ENCODE measurements at places on chromosomes 11 and 22.

- no peak for DNase-seq
Observed at GRCh38 chr11:105000167-105000566, 22.8 kb downstream of the CASP5 start.

GRCh38 chr22:39528080-39528661, 4.4 kb downstream of the RPS19BP1 start:
- DNase-seq, result no peak

- no peak for DNase-seq
Observed at GRCh38 chr11:24233041-24233440, 263.8 kb upstream of the LUZP2 start.

GRCh38 chr11:36567694-36568093, at the start of gene RAG1:
TSS of gene RAG1 (plus strand) at chr11:36568007. CDS start at chr11:36573305, 5,298 bp downstream.
- DNase-seq, result no peak

- DNase-seq, result no peak
Observed at GRCh38 chr11:36994208-36994607, 396.2 kb upstream of the RAG2 start.

DNA sequence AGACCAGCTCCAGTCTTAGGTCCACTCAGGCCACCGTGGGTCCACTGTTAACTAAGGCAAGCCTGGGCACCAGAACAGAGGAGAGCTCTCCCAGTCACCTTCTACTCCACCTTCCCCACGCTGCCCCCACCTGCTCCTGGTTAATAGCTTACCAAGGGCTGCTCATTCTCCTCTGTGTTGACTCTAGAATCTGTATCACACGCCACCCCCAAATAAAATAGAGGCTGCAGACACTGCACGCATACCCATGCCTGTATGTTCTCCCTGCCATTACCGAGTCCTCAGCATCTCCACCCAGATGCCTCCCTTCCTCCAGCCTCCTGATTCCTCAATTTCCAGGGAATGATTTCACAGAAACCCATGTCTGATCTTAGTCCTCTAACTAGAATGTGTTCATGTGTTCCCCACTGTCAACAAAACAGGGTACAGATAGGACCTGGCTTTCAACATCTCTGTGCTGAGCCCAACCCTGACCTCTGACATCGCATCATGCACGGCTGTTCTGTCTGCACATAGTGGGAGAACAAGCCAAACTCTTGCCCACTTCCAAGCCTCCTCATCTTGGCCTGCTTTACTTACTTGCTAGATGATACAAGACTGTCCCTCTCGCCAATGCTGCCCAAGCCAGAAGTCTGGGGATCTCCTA, 49.8 kb downstream of the SMCO4 start:
- DNase-seq, result no peak

DNA sequence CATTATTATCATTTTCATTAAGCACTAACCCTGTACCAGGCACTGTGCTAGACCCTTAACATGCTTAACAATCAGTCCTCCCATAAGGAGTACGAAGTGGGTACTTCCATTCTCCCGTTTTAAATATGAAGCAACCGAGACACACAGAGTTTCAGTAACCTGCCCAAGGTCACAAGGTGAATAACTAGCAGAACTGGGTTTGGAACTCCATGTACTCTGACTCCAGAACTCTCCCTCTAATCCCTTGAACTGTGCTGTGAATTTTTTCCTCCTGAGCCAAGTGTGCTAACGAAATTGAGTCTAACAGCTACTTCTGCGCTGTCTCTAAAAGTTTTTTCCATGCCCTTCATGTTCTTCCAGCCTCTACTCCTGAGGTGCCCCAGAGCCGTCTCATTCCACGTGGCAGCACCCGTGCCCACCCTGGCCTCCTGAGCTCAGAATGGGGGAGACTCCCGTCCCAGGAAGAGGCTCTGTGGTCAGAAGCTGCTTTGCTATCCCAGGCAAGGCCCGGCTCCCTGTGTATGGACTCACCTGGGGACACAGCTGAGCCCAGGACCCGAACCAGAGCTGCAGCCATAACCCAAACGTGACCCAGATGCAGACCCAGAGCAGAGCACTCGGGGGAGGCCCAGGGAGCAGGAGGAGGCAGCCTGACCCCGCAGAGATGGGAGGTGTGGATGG, 8.6 kb upstream of the TRIM29 start:
- DNase-seq, result no peak

GRCh38 chr22:27531782-27532530, 269.6 kb downstream of the MN1 start:
- no peak for DNase-seq

- DNase-seq, result no peak
Observed at GRCh38 chr11:8934742-8935488, 2.2 kb upstream of the C11orf16 start.

DNA sequence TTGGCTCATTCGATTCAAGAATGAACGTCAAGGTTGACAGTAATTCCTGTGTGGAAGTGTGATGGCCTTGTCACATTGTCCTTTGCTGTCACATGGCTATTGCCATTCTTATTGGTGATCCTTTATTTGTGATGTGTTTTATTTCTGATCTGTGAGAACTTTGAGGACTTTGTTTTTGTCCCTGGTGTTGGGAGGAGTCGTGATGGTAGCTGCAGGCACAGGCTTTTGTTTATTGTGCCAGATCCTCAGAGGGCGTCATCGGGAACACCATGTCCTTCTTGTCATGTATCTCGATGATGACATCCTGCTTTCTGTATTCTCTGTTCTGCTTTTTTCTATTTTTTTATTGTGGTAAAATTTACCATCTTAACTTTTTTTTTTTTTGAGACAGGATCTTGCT, 5.6 kb downstream of the PICK1 start:
- DNase-seq, result no peak

- no peak for DNase-seq
Observed at GRCh38 chr11:5722622-5723021, 13.6 kb upstream of the OR56B1 start.

DNA sequence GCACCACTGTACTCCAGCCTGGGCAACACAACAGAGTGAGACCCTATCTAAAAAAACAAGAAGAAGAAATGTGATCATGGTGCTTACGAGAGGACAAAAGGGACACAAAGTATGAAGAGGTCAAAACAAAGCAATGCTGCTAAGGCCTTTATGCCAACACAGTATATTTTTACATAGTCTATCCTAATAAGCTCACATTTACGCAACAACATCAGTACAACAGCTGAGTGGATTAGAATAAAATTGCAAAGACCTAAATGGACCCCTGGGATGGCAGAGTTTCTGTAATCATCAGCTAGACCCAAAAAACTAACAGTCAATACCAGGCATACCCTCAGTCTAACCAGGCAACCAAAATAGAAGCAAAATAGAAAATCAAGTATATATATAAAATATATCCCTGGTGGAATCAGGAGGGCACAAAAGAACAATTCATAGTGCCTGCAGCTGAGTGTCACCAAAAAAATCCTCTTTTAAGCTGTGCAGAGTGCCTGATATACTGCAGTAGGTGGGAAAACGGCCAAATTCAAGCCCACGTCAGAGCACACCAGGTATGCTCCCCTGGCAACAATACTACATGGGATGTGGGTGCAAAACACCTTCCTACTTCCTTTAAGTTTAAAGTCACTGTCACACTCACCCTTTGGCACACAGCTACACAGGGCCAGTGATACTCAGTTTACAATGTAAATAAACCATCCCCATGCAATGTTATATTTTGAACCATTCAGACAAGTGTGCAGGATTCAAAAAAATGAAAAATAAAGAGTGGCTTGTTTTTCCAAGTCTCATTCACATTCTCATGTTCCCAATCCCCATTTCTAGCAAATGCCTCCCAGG, 57.8 kb downstream of the RBFOX2 start:
- DNase-seq, result no peak

DNA sequence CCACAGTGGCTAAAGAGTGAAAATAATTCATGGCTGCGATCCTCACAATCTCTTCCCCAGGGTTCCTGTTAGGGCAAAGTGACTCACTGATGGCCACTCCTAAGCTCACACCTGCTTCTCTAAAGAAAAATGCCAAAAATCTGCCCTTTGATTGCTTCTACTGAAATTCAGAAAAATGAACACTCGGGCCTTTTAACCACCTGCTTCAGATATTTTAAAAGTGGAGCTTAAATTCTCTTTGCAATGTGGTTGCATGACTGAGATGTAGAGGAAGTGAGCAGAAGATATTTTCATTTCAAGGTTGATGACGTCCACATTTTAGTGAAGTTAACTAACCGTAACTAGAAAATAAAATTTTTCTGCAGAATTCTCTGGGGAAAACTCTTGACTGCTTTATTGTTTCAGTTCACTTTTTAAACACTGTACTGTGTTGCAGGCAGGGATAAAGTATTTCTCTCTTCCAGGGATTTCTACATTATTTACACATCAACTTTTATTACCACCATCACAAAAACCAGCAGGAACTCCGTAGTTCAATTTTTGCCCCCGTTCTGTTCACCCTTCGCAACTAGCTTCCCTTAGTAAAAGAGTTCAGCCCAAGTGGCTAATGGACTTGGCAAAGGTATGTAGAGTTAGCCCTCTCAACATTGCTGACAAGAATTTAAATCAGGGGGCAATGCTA, 8.5 kb downstream of the RAB30 start:
- DNase-seq, result no peak

- DNase-seq, result no peak
Observed at GRCh38 chr11:81907996-81908395, 825.7 kb downstream of the FAM181B start.

GRCh38 chr11:64851831-64852351, 7.4 kb upstream of the CDC42BPG start:
- DNase-seq, result no peak

DNA sequence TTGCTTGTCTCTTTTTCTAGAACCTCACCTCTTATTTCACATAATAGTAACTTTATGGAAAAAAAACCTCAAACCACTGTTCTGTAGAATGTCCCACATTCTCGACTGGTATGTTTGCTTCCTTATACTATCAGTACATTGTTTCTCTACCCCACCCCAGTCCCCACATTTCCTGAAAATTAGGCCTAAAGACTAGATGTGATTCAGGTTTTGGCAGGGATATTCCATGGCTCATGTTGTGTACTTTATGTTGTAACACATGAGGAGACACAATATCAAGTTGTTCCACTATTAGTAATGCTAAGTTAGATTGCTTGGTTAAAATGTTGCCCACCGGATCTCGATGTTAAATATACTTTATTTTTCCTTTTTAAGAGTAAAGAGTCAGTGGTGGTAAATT, 34.7 kb downstream of the DDIAS start:
- DNase-seq, result no peak

DNA sequence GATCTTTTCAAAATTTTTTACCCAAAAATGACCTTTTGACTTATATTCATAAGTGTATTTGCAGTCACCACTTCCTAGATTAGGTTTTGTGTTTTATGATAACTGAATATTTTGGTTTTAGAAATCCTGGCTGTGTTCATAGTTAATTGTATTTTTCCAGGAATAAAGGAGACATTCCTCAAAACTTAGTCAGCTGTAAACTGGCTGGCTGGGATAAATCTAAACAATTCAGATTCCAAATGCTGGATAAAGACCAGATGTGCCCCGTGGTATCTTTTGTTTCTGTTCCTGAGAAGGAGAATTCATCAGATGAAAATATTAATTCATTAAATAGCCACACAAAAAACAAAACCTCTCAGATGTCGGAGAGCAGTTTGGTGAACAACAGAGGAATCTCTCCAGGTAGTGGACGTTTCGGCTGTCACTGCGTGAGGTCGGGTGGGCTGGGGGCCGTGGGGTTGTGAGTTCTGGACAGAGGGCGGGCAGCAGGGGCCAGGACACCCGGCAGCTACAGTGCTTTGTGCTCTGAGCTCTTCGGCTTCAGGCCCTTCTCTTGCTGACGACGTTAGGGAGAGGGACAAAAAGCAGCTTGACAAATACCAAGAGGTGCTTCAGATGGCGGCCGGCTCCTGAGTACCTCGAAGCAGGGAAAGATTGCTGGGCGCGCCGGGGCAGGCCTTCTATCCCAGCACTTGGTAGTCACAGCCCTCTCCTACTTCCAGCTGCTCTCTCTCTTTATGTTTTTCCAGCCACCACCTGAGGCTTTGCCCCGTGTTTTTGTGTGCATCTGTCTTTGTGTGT, 24.6 kb downstream of the MOV10L1 start:
- no peak for DNase-seq

DNA sequence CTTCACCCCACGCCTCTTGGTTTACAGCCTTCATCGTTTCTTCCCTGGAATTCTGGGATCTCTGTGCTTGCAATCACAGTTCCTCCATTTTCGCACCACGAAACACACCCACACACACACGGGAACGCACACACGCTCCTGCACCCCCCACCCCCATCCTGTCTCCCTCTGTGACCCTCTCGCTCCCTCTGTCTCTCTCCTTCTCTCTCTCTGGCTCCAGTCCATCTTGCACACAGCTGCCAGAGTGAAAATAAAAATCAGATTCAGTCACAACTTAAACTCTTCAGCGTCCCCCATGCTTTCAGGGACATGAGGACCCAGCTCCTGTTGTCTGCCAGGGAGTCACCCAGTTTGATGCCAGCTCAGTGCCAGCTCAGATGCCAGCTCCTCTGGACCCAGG, 3.0 kb downstream of the GAL start:
- DNase-seq, result no peak

- no peak for DNase-seq
Observed at GRCh38 chr11:86706338-86707131, 34.1 kb upstream of the ME3 start.

DNA sequence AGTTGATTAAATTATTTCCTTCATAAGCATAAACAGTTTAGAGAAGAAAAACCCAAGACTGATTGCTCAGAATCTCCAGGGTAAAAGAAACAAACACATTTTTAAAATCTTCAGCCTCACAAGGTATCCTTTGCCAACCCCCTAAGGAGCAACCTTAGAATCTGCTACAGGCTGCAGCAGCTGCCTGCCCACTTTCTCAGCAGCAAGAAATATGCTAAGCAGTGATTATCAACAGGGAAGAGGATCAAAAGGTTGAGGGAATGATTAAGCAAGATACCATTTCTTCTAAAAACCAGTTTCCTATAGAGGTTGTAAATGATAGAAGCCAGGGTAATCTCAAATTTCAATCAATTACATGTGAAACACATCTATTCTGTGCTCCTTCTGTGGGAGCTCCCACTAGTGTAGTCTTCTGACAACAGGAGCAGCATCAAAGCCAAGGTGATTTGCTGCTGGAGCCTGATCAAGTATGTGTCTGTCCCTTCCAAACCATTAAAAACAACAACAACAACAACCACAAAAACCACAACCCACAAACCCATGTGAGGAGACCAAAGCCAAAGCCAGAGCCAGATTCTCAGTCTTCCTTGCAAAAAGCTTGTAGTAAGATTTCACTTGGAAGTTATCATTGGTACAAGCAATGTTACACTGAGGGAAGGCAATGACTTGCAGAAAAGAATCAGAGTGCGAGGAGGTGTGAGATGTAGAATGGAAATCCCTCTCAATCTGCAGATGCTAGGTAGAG, 761.2 kb downstream of the DLG2 start:
- DNase-seq, result no peak

GRCh38 chr11:11858676-11859075, 16.9 kb downstream of the USP47 start:
- DNase-seq, result no peak

- DNase-seq, result no peak
Observed at GRCh38 chr11:1308743-1309497, 512 bp downstream of the TOLLIP start.

Measured in vagina (tissue), 2 donors.